ENCODE measurements at places on chromosomes 7 and 10.

DNA sequence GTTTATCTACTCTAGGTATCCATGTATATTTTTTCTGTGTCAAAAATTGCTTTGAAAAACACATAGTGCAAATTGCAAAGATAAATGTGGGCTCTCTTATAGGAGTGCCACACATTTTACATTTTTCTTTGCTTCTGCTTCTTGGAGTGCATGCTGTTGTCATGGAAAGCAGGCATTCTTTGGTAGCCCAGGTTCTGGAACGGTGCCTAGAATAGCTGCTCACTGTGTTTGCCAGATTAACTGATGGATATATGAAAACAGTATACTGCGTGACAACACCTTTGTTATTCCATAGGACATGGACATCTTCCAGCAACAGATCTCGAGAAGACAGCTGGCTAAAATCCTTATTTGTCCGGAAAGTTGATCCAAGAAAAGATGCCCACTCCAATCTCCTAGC, 13.4 kb downstream of the NIPSNAP2 start:
- DNase-seq: no peak

DNA sequence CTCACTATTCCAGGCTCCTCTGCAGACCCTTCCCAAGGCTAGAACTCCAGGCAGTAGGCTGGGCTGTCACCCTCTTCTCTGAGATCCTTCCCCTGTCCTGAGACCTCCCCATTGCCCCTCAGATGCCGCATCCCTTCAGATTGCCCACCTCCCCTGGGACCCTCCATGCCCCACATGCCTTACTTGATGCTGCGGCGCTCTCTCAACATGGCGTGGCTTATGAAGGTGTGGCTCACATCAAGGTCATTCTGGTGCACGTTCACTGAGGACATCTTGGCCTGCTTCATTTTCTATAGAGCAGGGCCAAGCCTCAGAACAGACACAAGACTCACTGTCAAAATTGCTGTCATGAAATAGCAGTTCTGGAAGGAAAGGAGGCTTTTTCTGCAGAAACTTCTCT, 34.7 kb upstream of the ZNF716 start:
- DNase-seq: no peak

DNA sequence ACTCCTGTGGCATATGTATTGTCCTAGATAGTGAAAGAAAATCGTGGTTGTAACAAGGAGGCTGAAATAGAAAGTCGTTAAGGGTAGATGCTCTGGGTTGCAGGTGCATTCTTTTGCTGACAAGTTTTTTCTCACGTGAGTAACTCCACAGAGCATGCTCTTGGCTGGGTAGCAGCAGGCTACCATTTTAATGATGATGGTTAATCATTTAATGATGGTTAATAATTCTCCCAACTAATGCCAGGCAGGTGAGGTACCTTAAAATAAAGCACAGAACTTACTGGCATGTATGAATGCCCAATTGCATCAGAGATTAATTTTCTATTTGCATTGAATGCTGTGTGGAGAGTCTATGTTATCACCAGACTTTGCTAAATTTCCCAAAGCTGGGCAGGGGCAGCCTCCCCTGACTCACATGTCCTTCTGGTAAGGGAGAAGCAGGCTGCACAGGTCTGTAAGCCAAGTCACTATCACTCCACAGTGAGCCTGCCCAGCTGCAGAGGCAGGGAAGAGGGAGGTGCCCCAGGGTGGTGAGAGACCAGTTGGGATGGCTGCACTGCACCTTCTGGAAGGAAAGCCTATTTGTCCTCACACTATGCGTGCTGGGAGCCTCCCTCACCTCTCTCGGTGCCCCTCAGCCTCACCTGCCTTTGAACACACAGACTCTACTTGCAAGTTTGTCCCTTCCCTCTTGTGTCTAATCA, 287.0 kb upstream of the IGFBP3 start:
- DNase-seq: no peak

GRCh38 chr10:43053825-43054224, 23.0 kb upstream of the RET start:
- no peak for DNase-seq

- DNase-seq: no peak
Measured at GRCh38 chr7:22668971-22669401, 58.0 kb upstream of the IL6 start.

DNA sequence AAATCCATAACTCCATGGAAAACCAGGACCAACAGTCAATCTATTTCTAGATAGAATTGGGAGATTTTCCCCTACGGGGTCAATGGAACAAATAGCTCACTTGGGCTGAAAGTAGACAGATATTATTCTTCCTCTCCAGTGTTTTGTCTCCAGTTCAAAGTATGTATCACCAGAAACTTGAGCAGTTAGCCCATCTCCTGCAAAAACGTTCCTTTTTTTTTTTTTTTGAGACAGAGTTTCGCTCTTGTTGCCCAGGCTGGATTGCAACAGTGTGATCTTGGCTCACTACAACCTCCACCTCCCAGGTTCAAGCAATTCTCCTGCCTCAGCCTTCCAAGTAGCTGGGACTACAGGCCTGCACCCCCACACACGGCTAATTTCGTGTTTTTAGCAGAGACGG, 390.0 kb upstream of the AUTS2 start:
- no peak for DNase-seq

- DNase-seq: no peak
Measured at GRCh38 chr10:86967481-86967941, 771 bp upstream of the ADIRF start.

- DNase-seq: no peak
Measured at GRCh38 chr7:102843850-102844249, 69.0 kb upstream of the LRRC17 start.

GRCh38 chr10:79310911-79311573, 36.2 kb upstream of the PPIF start:
- no peak for DNase-seq

GRCh38 chr7:95317546-95317945, 6.8 kb downstream of the PON1 start:
- DNase-seq: no peak

GRCh38 chr7:39541511-39541910, 24.7 kb upstream of the YAE1 start:
- no peak for DNase-seq

- DNase-seq: no peak
Measured at GRCh38 chr7:32957326-32958045, at the start of gene FKBP9. FKBP9 (plus strand) TSS chr7:32957440; CDS start chr7:32957574, 134 bp downstream.

DNA sequence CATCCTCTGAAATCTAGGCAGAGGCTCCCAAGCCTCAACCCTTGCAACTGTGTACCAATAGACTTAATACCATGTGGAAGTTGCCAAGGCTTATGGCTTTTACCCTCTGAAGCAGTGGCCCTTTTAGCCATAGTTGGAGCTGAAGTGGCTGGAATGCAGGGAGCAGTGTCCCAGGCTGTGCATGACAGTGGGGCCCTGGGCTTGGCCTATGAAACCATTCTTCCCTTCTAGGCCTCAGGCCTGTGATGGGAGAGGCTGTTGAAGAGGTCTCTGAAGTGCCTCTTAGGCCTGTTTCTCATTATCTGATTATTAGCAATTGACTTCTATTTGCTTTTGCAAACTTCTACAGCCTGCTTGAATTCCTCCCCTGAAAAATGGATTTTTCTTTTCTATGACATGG, 612.7 kb upstream of the ZWINT start:
- no peak for DNase-seq

DNA sequence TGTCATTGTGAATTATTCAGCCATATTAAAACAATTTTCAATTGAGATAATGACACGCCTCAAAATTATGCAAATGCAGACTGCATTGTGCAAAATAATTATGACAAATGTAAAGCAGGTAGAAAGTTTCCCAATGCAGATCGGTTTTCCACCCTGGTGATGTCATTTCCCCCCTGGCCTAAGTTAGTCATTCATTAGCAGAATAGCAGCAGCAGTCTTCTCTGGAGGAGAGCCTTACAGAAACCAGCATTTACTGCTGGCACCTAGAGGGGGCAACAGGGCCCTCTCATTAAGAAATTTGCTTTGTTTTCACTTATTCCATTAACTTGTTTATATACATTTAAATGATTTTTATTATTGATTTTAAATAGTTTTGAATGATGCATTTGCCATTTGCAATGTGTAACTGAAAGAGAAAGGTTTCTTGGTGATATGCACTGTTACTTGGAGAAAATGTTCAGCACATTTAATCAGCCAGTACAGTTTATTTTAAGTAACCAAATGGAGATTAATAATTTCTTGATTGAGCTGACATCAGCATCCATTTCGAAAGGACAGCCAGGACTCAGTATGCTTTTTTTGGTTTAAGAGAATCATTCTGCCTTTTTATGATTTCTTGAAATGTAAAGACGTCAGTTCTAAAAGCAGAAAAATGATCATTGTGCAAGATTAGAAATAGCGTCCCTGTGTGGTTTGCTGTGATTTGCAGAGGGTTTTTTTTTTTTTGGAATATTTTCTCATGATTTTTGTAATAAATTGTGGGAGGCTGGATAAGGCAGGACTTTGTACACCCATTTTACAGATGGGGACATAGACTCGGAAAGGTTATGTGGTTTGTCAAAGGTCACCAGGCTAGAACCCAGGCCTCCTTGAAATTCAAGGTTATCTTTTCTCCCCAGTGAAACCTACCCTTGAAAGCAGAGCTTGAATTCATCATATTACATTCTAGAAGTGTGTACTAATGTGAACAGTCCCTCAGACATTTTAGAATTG, 3.5 kb downstream of the ARID5B start:
- DNase-seq: no peak

DNA sequence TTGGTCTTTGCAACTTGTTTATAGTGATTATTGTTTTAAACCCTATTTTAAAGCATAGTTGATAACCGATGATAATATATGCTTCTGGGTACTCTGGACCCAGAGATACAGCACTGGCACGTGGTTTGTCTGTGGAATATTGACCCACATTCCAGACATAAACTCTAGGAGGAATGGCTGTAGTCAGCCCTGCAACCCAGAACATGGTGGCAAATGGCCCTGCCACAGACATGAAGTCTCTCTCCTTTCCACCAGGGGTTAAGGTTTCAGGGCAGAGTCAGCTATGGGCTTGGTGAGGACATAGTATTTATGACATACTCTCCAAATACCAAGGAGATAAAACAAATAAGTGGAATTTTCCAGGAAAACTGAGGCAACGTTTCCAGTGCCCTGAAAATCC, 83.6 kb downstream of the NAMPT start:
- no peak for DNase-seq

GRCh38 chr7:156544919-156545715, 95.5 kb upstream of the RNF32 start:
- DNase-seq: no peak

GRCh38 chr7:139960157-139960556, 102.6 kb downstream of the PARP12 start:
- no peak for DNase-seq

DNA sequence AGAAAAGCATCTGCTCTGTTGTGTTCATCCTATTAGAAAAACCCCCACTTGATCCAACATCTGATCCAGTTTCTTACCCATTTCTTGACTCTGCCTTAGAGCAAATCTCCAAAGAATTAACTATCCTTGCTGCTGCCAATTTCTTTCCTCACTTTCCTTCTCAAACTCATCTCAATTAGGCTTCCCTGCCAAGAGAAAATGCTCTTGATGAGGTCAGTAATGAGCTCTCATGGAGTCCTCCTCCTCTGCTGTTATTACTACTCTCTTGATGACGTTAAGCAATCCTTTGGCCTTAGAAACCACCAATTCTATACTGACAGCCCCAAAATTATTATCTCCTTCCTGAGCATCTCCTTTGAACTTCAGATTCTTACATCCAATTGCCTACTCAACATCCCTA, 162.0 kb upstream of the FAM13C start:
- no peak for DNase-seq

GRCh38 chr10:69938541-69938991, 114.1 kb upstream of the MACROH2A2 start:
- no peak for DNase-seq

DNA sequence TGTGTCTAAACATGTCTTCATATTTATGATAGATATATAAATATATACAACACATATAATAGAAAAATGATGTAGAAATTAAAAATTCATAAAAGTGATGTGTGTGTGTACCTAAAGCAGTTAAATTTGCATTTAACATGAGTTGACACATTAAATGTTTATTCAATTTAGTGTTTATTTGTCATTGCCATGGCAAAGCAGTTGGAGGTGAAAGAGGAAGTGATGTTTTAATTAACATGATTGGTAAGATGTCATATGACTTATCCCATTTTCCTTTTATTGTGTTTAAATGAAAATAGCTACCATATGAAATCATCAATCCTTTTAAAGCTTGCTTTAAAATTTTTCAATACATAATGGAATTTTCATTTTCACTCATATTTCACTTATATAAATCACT, 452.6 kb downstream of the SUGCT start:
- DNase-seq: no peak

GRCh38 chr7:155203882-155204691, 93.6 kb upstream of the INSIG1 start:
- no peak for DNase-seq

GRCh38 chr10:114685456-114685855, 27.4 kb upstream of the ABLIM1 start:
- no peak for DNase-seq

DNA sequence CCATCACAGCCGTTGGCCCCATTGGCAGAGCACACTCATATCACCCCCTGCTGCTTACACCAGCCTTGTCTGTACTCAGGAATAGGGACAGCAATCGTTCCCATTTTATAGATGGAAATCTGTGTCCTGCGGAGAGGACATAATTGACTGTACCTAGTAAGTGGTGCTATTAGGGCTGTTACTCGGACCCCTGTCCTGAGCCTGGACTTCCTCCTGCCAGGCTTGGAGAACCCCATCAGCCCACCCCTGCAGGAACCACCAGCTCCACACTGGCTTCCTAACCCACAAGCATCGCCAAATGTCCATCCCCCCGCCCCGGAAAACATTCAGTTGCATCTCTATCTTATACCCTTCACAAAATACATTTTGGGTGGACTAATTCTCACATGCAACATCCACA, 139.8 kb upstream of the RET start:
- no peak for DNase-seq

DNA sequence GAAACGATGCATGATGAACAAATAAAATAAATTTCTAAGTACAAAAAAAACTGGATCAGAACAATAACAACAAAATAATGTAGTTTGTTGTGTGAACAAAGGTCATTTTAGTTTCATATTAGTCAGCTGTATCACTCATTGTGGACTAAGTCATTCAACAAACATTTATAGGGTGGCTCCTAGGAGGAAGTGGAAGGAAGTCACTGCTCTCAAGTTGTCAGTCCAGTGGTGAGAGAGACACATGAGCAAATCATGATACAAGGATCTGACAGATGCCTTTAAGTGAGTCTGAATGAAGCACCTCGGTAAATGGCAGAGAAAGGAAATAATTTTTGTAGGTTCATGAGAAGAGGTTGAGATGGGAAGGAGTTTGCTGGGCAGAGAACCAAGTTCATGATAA, 56.8 kb downstream of the EPDR1 start:
- DNase-seq: no peak

DNA sequence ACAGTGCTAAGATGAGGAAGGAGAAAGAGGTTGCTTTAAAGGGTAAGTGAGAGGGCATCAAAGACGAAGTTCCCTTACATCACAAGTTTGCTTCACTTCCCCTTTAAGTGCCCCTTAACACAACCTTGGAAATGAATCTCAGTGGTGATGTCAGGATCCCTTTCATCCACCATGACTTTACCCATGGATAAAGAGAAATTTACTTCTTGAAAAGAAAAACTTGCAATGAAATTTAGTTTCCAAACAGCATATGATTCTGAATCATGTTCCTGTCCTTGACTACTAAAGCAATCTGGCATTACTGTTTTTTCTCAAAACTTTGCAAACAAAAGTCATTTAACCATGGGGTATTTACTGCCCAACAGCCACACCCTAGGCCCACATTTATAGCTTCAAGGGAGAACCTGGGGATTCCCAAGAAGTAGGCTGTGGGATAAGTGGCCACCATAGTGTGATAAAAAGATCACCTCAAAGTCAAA, 135.9 kb downstream of the ITGB8 start:
- DNase-seq: no peak
